ENCODE measurements at places on chromosomes 3 and 15.

- no peak for DNase-seq
Measured at GRCh38 chr3:217948-218347, 21.4 kb downstream of the CHL1 start.

GRCh38 chr3:170714562-170715535 lies 129.0 kb upstream of the SLC7A14 start:
- no peak for DNase-seq

- DNase-seq = no peak
Measured at GRCh38 chr3:119974656-119975055, 119.6 kb downstream of the GSK3B start.

- DNase-seq = no peak
Measured at GRCh38 chr3:69445498-69445897, 59.6 kb upstream of the FRMD4B start.

GRCh38 chr3:141746962-141747361 lies 8.9 kb downstream of the RNF7 start:
- no peak for DNase-seq

- no peak for DNase-seq
Measured at GRCh38 chr3:95710684-95711083, 1103.7 kb upstream of the EPHA6 start.

GRCh38 chr3:107496855-107497254 lies 25.9 kb upstream of the BBX start:
- no peak for DNase-seq

GRCh38 chr3:4139462-4140140 lies 163.6 kb upstream of the SETMAR start:
- no peak for DNase-seq

GRCh38 chr3:73503781-73504180 lies 121.0 kb downstream of the PDZRN3 start:
- DNase-seq = no peak

GRCh38 chr3:111907151-111907550 lies 48.1 kb downstream of the PHLDB2 start:
- DNase-seq = no peak

DNA sequence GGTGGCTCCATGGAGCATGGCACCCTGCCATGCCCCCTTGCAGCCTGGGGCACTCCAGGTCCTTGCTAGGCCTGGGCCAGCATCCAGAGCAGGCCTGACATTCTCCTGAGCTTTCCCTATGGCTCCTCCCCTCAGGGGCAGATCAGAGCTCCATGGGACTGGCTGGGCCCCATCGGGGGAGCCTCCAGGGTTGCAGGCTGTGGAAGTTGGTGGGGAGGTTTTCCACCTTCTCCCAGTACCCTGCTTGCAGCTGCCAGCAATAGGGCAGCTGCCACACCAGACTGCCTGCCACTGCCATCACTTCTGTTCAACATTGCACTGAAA lies 75.7 kb upstream of the TP63 start:
- no peak for DNase-seq

DNA sequence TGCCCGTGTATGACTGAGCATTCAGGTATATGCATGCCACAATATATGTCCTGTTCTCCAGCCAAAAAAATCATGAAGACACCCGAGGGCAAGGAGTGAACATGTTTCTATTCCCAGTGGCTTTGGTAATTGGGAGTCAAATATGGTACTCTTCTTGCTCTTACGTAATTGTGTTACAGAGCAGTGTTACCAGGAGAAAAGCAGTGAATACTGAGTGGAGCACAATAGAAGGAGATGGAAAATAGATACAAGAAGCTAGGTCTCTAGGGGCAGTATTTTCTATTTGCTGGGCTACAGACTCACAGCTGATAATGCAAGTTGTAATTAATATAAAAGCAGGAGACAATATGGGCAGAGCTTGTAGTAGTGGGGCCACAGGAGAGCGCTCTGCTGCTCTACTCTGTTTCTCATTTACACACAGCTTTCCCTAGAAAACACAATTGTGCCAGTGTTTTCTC lies 13.2 kb downstream of the MEIS2 start:
- no peak for DNase-seq

DNA sequence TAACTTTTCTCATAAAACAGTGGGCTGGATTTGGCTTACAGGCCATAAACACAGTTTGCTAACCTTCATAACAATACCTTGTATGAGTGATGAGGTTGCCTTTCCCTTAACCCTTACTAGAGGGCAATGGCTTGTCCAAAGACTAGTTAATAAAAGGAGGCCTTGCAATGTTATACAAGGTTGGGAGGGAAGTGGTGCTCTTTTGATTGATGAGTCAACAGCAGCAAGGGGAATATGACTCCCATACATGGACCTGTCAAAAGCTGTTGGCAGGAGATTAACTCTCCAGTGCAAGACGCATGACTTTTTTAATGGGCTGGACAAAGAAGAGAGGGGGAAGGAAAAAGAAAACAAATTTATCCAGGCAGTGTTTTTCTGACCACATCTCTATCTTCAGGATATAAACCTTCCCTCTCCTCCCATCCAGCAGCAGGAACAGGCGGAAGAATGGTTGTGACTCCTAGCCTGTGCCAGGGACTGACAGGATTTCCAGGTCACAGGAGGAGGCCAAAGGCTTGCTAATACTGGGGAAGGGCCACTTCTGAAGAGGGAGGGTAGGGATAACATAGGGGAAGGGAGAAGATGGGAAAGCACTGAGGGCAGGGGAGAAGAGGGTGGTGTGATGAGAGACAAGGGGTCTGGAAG lies 35.2 kb upstream of the ARL14 start:
- no peak for DNase-seq

GRCh38 chr15:50066202-50066601 lies 52.8 kb downstream of the ATP8B4 start:
- DNase-seq = no peak

GRCh38 chr15:87747087-87747486 lies 509.5 kb downstream of the NTRK3 start:
- no peak for DNase-seq

- DNase-seq = no peak
Measured at GRCh38 chr15:85706779-85707518, 87.8 kb downstream of the KLHL25 start.

- no peak for DNase-seq
Measured at GRCh38 chr3:25870452-25870851, 80.6 kb downstream of the OXSM start.

DNA sequence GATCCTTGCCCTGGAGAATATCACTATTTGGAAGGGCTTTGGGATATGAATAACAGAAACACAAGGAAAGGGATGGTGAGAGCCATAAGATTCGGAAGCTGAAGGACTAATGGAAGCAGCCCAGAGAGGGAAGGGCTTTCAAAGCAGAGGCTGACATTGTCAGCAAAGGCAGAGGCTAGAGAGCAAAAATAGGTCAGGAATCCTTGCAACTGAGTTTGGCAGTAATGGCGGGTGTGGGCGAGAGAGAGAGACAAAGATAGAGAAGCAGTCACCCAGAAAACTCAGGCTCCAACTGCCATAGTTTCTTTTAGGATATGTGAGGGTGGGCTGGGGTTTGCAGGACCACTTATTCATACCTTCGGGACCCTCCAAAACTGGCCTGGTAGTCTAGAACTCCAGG lies 248.6 kb downstream of the OPA1 start:
- no peak for DNase-seq

DNA sequence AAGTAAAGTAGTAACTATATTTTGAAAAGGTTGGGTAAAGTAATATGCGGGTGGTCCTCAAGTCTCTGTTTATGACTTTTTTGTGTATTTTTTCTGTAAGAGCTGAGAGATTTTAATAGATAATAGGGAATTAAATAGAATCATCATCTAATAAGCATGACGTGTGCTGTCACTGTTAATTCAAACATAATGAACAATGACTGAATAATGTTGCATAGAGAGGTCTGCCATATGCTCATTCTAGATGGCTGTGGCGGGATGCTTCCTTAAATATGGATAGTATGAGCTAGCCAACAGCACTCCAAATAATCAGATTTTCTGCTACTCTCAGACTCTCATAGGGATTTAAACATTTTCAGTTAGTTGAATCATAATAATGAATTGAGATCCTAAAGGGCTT lies 302.8 kb upstream of the RBMS3 start:
- no peak for DNase-seq

GRCh38 chr15:32828507-32829186 lies 110.8 kb downstream of the GREM1 start:
- DNase-seq = no peak

DNA sequence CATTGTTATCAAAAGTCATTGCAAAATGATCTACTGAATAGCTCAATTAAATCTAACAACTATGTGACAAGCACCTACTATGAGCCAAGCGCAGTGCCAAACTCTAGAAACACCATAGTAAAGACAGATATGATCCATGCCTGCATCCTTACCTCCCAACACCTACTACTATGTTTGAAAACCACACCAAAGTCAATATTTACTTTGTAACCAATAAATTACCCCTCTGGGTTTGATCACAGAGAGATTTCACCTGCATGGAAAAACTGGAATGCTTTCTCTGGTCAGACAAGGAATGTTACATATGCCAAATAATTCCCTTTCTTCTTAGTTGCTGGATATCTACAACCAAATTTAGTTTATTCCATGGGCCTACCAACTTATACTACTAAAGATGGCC lies 422.2 kb downstream of the FHIT start:
- no peak for DNase-seq

DNA sequence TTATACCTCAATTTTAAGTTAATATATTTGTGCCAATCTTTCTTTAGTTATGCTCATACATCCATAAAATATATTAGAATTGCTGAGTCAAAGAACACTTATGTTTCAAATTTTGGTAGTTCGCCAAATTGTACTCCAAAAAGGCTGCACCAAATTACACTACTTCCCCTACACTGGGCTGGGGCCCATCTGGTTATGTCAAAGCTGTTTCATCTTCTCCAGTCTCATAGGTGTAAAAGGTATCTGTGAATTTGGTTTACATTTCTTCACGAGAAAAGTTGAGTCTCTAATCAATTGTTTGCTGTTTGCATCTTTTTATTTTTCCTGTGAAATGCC lies 706 bp downstream of the FSIP1 start:
- DNase-seq = no peak

GRCh38 chr3:110814170-110815007 lies 257.2 kb upstream of the NECTIN3 start:
- DNase-seq = peak; percentile 37

- DNase-seq = no peak
Measured at GRCh38 chr3:197573048-197573767, 17.4 kb upstream of the BDH1 start.

GRCh38 chr15:61715082-61715481 lies 345.2 kb downstream of the VPS13C start:
- DNase-seq = no peak

DNA sequence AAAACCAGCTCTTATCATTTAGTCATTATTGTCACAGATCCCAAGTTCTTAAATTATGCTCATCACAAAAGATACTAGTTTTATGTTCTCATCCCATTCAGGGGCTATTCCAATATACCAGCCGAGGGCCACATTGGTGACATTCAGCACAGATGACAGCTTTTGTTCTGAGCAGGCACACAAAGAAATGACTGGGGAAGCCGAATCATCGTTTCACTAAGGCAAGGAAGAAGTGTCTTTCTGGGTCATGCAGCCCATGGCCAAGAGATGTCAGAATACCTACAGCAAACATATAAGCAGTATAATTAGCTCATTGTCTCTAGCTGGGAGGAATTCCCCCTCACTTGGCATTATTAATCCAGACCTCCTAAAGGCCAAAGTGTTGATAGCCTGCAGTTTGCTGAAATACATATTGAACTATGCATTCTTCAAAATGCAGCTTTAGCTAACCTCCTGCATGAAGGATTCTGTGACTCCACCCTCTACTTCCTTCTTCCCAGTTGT lies 100.2 kb downstream of the CNTN4 start:
- DNase-seq = no peak

DNA sequence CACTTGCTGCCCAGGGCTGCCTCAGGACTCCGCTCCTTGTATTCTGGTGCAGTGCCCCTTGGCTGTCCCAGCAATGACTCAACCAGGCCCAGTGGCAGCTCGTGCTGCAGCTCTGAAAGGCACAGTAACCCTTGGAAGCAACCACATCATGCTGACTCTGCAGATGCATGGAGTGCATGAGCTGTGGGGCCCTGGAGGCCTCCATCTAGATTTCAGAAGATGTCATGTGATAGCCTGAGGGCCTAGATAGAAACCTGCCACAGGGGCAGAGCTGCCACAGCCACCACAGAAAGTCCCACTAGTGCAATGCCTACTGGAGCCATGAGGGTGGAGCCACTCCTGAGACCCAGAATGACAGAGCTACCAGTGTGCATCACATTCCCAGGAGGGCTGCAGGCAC lies 117.1 kb upstream of the SMAD3 start:
- DNase-seq = no peak

DNA sequence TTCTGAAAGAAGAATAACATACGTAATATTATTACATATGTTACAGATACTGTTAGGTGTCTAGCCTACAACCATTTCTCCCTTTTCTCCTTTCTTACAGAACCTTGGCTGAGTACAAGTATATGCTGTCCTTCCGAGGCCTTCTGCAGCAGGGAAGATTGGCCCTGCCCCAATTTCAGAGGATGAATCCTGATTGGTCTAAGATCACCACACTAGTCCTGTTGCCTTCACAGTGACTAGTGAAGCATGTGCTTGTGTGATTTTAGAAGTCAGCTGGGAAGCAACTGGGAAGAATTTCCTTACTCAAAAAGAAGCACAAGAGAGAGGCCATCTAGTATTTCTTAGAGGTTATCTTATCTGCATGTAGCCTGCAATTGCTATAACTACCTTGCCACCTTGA lies 30.6 kb upstream of the MECOM start:
- no peak for DNase-seq

- no peak for DNase-seq
Measured at GRCh38 chr3:11172096-11172690, 17.9 kb downstream of the HRH1 start.

DNA sequence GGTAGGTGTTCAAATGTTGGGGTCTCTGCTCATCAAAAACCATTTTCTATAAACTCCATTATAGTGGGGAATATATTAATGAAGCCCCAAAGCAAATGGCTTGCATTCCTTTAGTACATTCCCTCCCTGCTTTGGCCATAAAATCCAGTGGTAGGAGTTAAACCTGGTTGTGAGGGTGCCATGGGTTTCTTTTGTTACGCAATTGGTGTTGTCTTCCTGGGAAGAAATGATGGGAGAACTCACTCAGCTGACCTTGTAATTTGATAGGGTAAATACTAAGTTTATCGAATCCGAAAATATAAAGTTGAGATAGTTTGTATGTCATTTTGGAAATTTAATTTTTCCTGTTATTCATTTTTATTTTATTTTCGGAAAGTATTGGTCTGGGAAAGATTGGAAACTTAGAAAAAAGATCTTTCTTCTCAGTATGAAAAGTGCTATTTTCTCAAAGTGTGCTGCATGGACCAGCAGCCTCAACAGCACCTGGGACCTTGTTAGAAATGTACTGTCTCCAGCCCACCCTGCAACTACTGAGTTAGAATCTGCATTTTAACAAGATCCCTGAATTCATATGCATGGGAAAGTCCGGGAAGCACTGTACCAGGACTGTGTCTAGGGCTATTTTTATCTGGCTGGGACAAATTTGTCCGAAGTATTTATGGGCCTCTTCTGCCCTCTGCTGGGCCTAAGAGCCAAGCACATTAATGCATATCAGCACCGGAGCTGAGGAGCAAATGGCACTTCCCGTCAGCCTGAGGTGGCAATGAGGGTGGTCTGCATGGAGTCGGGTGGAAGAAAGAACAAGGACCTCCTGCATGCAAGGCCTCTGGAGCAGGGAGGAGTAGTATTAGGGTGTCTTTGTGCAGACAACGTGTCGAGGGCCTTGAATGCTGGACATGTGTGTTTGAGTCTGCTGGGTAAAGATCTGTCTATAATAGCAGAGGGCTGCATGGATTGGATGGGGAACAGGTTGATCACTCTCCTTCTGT lies 54.7 kb downstream of the FAM81A start:
- DNase-seq = peak; percentile 73

Data from femur (tissue), 1 donor.